ENCODE measurements at places on chromosomes 6 and 20. TPM values are rescaled to one million over a fixed set of nuclear protein-coding genes. Genes with fewer than 3 reads are reported as not detected.

Gene SLC17A3
- not detected for total RNA-seq

Gene EDN3
- total RNA-seq: not detected

Gene TP53TG5
- total RNA-seq: not detected

Gene GRM4
- total RNA-seq: not detected

Gene BHLHE23
- not detected for total RNA-seq

Gene CFB
- 0.50 TPM for total RNA-seq

Gene GJA10
- total RNA-seq: not detected

Gene TGM3
- total RNA-seq: 5.3 TPM

Gene ZC2HC1B
- total RNA-seq: not detected

Gene CNKSR3
- total RNA-seq: 14.7 TPM

Gene STMND1
- not detected for total RNA-seq

Gene ADGRG6
- total RNA-seq: 4.5 TPM

DNA sequence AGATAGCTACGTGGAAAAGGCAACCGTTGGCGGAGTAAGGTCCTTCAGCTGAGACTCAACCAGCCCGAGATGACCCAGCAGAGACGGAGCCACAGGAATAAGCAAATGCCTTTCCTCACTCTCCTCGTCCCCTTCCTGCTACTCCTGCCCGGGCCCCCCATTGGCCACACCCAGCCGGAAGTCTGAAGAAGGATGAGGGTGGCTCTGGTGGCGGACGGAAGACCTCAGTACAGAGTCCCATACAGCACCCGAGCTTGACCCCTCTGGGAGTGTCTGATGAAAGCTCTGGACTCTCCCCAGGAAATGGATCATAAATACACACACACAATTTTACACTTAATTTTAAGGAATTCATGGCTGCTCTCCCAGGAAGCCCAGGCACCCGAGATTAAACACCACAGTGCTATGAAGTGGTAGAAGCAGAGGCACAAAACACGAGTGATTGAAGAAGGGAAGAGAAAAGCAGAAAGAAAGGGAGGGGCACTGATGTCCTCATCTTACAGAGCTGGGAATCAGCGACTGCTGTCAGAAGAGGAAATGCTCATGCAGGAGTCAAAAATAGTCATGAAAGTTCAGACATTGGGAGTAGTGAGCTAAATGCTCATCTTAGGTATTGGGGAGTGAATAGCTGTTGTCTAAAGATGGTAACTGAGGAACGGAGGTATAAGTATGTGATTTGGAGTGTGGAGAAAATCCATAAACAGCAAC lies 125.6 kb downstream of the BANF2 start:
- no peak for DNase-seq

DNA sequence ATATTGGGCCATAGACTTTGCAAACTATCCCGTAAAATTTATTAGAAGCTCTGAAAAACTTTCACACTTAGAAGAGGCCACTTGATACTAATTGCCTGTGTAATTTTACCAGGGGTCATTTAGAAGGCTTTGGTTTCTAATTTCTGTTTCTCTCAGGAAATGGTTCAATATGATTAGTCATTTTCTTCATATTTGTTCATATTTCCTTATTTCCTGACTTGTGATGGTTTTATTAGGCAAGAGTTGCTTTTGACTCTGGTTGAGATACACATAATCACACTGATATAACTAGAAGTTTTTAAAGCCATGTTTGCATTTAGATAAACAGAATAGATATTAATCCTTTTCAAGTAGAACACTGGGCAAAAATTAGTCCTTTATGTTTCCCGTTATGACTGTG lies 11.8 kb upstream of the HBS1L start:
- DNase-seq: no peak

- no peak for DNase-seq
Measured at GRCh38 chr6:145031001-145031400, 704.3 kb downstream of the EPM2A start.

- DNase-seq: no peak
Measured at GRCh38 chr6:32179766-32180405, 1.7 kb downstream of the RNF5 start.

GRCh38 chr20:25198663-25199383 lies 3.3 kb downstream of the ENTPD6 start:
- no peak for DNase-seq

GRCh38 chr6:138597336-138597735 lies 98.0 kb upstream of the NHSL1 start:
- DNase-seq: no peak

- DNase-seq: no peak
Measured at GRCh38 chr6:81138236-81138635, 614.2 kb downstream of the TENT5A start.

DNA sequence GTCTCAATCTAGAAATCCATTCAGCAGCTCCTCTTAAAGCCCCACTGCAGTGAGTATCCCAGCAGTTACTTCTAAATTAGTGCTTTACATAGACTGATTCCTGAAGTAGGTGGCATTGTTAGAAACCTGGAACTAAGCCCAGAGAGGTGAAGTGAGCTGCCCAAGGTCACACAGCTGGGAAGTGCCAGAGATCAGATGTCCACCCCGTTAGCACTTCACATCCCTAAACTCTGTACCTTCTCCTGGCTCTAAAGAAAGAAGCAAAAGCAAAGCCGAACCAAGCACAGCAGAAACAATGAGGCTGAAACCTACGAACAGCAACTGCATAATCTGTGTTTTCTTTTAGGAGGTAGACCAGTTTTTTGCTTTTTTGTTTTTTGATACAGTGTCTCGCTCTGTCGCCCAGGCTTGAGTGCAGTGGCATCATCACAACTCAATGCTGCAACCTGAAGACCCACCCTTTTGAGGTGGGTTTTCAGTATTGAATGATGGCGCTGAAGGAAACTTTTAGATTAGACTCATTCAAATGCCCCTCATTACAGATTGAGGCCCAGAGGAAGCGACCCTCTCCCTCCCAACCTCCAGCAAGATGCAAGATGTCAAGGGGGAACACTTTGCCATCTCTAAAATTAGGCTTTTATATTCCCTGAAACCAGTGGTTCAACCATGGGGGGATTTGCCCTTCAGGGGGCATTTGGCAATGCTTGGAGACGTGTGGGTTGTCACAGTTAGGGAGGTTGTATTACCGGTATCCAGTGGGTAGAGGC lies 3.2 kb upstream of the ZMYND8 start:
- DNase-seq: no peak

DNA sequence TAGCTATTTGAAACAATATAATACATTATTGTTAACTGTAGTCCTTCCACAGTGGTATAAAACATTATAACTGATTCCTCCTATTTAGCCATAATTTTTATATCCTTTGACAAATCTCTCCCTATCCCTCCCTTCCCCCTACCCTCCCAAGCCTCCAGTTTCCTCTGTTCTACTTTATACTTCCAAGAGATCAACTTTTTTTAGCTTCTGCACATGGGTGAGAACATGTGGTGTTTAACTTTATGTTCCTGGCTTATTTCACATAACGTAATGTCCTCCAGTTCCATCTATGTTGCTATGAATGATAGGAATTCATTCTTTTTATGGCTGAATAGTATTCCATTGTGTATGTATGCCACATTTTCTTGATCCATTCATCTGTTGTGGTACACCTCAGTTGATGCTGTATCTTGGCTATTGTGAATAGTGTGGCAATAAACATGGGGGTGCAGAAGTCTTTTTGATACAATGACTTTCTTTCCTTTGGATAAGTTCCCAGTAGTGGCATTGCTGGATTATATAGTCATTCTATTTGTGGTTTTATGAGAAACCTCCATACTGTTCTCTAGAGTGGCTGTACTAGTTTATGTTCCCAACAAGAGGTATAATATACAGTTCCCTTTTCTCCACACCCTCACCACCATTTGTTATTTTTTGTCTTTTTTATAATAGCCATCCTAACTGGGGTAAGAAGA lies 205.0 kb downstream of the KCNQ5 start:
- no peak for DNase-seq

- no peak for DNase-seq
Measured at GRCh38 chr6:7100753-7101081, 7.0 kb upstream of the RREB1 start.

DNA sequence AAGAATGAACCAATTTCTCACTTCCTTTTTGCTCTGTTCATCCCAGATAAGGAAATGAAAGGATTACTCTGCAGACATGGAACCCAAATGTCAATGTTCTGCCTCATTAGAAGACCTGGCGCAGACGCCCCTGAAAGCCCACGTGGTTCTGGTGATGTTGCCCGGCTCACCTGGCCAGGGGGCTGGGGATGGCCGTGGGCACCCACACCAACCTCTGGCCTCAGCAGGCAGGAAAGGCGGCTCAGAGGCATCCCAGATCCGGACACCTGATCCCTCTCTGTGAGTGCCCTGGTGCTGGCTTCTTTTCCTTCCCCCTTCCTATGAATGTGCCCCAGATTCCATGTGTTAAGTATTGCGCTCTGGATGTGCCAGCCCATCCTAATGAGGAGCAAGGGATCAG lies 33.6 kb downstream of the CDH4 start:
- DNase-seq: no peak

GRCh38 chr6:33199687-33200218 lies 712 bp downstream of the RXRB start:
- no peak for DNase-seq

- DNase-seq: no peak
Measured at GRCh38 chr20:13841206-13841605, 56.4 kb downstream of the NDUFAF5 start.

- DNase-seq: no peak
Measured at GRCh38 chr6:45001663-45002062, 326.5 kb upstream of the RUNX2 start.

- no peak for DNase-seq
Measured at GRCh38 chr6:130138116-130138908, 84.4 kb downstream of the SAMD3 start.

GRCh38 chr6:129186988-129187387 lies 304.1 kb downstream of the LAMA2 start:
- no peak for DNase-seq

GRCh38 chr6:102438171-102438570 lies 1044.7 kb downstream of the GRIK2 start:
- DNase-seq: no peak

DNA sequence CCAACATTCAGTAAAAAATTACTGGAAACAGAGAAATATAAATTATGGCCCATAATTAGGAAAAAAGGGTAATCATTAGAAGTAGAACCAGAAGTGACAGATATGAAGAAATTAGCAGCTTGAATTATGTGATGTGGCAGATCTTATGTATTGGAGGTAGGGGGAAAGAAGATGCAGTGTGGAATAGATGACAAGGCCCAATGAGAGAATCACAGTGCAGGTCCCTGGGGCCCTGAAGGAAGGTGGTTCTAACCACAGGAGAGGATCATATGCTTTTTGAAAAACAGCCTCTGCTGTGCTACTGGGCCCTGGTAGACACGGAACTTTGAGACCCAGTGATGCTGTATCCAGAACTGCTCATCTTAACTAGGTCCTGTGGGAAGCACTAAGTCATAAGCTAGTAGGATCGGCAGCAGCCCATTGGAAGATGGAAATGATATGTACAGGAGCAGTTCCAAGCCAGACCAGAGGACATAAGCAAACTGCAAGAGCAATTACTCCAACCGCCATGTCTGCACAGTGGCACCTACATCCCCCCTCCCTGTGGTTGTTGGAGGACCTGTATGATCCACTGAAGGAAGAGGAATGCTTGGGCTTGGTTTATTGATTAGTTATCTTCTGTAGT lies 14.2 kb downstream of the HEBP2 start:
- no peak for DNase-seq

- DNase-seq: no peak
Measured at GRCh38 chr20:64058536-64058935, 4.5 kb upstream of the TCEA2 start.

DNA sequence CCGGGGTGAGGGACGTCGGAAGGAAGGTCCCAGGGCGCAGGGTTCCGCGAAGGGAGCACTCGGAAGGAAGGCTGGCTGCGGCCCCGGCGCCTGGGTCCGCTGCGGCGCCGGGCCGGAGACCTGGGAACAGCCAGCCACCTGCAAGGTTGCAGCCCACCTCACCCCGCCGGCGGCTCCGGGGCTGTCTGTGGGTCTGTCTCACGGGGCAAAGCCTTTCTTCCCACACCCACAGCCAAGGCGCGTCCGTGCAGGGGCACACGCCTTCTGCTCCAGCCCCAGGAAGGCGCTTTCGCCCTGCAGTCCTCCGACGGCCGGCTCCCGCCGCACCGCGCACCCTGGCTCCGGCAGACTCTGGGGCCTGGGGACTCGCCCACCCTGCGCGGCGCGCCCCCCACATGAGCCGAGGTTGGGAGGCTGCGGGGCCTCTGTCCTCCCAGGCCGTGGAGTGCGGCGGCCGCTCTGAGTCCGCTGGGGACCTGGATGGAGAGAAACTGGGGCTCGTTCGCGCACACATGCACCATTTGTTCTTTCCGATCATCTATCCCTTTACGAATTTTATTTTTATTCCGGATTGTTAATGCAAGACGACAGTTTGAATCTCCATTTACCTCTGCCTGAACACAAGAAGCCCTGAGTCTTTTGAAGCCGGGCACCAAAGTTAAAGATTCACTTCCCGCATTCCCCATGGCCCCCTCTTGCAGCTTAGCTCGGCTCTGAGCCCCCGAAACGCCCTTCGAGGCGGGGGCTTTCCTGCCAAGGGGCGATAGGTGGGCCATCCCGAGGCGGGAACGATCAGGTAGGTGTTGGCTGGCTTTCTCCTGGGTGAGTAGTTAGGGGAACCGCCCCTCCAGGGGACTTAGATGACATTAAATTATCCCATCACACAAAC lies 4.5 kb upstream of the FOXC1 start:
- DNase-seq: no peak
